H7 (cell line): ENCODE measurements at places on chromosomes 5 and 9. TPM values are rescaled to one million over a fixed set of nuclear protein-coding genes. Genes with fewer than 3 reads are reported as not detected.

- peak; percentile 98 for DNase-seq
Observed at GRCh38 chr5:177496727-177497291, 595 bp downstream of the PDLIM7 start.

DNA sequence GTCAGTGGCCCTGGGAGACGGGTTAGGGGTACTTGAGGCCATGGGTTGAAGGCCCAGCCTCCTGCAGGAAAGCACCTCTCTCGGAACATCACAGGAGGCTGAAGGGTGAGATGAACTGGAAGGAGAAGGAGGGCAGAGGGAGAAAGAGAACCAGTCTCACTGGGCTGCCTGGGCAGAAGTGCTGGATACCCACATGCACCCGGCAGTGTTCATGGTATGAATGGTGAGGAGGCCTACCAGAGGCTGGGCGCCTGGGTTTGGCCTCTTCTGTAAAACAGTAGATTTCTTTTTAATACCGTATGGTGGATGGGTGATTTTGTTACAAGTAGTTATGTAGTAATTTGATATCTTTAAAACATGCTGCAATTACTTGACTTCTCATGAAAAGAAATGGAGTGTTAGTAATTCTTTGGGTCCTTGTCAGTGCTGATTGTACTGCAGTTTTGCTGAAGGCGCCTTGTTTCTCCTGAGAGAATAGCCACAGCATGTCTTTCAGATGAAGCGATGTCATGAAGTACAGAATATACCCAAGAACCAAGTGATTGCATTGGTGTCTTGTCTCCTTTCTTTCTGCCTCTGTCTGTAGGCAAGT is 258.6 kb downstream of the FANCC start:
- no peak for DNase-seq

The KCNT1 gene
- 0.10 TPM in 1 of 2 replicates, not detected in the other for total RNA-seq

DNA sequence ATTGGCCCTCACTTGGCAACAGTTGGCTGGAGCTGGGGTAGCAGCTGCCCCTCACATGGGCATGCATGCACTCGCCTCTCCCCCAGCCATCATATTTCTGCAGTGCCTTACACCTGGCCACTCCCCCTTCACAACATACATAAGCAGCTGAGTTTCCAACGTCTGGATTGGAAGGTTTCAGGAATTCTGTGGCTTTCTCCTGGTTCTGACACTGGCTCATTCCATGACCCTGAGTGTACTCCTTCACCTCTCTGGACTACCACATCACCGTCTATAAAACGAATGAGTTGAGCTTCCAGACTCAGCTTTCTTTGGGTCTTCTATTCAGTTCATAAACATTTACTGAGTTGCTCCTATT is 84.3 kb downstream of the GALNT10 start:
- no peak for DNase-seq

GRCh38 chr9:121353241-121354061 is 16.6 kb downstream of the STOM start:
- no peak for DNase-seq

DNA sequence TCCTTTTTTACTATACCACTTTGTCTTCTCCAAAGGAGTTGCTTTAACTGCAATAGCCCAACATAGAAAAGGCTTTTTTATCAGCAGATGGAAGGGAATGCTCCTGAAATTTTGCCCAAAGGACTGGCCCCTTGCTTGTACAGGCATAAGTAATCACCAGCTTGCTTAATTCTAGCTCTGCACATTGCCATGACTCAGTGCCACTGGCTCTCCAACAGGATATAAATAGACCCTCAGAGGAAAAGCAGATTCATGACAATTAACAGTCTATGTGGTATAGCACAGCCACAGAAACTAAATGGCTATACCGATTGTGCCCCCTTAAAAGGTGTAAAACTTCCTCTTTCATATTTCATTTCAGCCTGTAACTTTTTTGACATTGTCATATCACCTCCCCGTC is 227.0 kb downstream of the ZNF608 start:
- no peak for DNase-seq

DNA sequence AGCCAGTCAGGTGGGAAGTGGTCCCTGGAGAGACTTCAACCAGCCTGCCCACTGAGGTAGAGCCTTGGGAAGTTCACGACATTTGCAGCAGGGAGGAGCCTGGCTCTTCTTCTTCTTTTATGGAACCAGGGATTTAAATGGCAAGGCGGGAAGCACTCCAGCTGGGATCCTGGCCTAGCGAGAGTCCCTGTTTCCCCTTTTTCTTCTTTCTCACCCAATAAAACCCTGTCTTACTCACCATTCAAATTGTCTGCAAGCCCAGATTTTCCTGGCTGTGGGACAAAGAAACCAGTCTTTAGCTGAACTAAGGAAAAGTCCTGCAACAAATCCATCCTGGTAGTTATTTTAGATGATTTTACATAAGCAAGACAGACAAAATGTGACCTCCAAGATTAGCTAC is 503.7 kb downstream of the CDH10 start:
- DNase-seq = no peak

The LCN1 gene
- not detected in 2 replicates for total RNA-seq

DNA sequence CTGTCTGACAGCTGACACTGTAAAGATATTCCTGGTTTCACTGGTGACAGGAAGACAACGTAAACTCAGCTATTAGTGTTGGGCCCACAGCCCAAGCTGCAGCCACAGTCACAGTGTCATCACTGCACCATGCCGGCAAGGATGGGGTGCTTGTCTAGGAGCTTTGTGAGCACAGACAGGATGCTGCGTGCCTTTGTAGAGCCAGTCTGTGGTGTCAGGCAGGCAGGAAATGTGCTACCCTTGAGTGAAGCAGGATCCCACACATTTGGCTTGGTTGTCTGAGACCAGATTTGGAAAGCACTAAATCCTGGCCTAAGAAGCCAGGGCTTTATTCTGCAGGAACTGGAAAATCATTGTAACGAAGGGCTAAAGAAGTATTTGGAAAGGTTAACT is 121.6 kb upstream of the ADAMTS16 start:
- no peak for DNase-seq

DNA sequence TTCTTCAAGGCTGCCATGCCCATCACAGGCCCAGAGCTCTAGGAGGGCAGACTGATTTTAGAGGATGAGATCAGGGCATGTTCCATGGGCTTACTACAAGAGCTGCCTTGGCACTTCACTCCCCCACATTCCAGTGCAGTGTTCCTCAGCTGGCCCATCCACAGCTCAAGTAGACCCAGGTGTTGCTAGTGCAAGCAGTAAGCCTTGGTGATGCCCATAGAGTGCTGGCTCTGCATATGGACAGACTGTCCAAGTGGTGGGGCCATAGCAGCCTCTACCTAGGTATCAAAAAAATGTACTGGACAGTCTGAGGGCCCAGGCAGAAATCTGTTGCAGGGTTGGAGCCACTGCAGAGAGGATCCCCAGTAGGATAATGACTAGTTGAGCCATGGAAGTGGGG is 366.6 kb downstream of the FGF10 start:
- no peak for DNase-seq

The PCDHB4 gene
- total RNA-seq = 0.35 and 0.41 TPM in 2 replicates

GRCh38 chr5:145947581-145947980 is 11.2 kb downstream of the SH3RF2 start:
- no peak for DNase-seq

The ORM2 gene
- total RNA-seq = 1.2 and 2.2 TPM in 2 replicates

GRCh38 chr9:34124099-34124498 is 2.4 kb downstream of the DCAF12 start:
- DNase-seq = no peak

The OCLN gene
- 33.3 and 39.9 TPM in 2 replicates for total RNA-seq

The ZNF483 gene
- 50.3 and 62.9 TPM in 2 replicates for total RNA-seq

- no peak for DNase-seq
Observed at GRCh38 chr9:130789747-130790672, 45.0 kb upstream of the ABL1 start.

The SH3PXD2B gene
- total RNA-seq = 36.7 and 47.7 TPM in 2 replicates

The PDE6A gene
- total RNA-seq = not detected in 2 replicates

GRCh38 chr5:146339715-146340259 is 1.1 kb downstream of the POU4F3 start:
- peak; percentile 57 for DNase-seq

The PCDHA7 gene
- total RNA-seq = 0.28 and 0.37 TPM in 2 replicates

DNA sequence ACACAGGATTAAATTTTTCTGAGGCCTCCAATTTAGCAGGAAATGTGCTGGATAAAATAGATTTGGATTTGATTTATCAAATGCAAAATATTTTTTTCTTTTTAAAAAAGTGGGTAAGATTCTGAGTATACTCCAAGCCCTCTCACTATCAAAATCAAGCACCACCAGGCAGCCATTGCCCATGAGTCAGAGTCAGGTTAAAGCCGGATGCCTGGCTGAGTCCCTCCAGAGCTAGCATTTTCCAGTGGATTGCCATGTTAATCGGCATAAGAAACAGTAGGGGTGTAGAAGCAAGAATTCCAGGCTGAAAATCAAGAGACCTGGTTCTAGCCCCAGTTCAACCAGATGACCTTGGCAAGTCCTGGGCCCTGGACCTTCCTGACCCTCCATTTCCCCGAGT is 85.3 kb downstream of the FAM114A2 start:
- no peak for DNase-seq

The DOK3 gene
- total RNA-seq = 0.76 and 3.2 TPM in 2 replicates

DNA sequence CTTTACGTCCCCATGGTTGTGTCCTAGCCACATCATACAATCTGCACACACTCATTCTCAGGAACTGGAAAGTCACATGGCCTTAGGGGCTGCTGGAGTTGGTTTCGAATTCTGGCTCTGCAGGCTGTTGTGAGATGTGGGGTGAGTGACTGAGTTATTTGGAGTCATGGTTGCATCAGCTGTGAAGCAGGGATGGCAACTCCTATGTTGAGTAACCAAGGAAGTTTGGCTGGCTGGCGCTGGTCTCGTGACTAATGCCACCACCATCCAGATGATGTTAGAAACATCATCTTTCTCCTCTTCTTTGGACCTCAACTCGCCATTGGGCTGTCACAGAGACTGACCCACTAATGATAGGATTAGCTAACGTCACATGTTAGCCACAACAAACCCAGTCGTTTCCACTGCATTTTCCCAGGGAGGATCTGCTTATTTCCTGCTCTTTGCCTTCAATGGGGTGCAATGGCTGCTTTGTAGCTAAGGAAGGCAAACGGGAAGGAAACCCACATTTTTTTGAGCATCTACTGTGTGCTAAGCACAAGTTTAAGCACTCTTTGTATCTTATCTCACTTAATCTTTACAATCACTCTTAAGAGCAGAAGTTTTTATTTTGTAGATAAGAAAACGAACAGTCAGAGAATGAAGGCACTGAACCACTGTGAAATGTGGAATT is 78.1 kb upstream of the UBTD2 start:
- no peak for DNase-seq

GRCh38 chr5:160303690-160304089 is 8.7 kb downstream of the CCNJL start:
- DNase-seq = no peak

The C1QTNF3 gene
- total RNA-seq = 0.26 and 0.59 TPM in 2 replicates

DNA sequence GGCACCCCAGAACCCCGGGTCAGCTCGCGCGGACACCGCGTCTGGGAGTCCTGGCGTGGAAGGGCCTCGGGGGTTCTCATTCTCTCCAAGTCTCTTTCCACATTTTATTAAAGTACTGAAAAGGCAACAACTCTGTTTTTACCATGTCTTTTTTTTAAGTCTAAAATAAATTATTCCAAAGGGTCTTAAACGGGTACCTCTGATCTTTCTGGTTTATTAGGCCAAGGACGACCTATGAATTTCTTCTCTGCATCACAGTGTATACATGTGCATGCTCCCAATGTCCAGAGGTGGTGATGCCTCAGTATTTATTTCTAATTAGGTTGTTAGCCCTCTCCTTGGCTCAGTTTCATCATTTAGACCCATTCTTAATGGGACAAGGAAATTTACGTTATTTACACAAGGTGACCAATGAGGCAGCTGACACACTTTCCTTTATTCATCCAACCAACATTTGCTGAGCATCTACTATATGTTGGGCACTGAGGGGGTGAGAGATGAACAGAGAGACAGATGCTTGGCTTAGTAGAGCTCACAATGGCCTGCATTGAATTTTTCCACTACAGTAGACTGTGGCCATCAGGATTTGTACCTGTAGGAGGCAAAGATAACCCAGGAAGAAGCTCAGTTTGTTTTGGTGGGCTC is 7.6 kb upstream of the OTP start:
- DNase-seq = no peak

The CTXN3 gene
- not detected in 2 replicates for total RNA-seq

- DNase-seq = no peak
Observed at GRCh38 chr9:108933231-108933717, 650 bp downstream of the ELP1 start.

- DNase-seq = no peak
Observed at GRCh38 chr5:58322453-58322852, 137.4 kb downstream of the PLK2 start.

DNA sequence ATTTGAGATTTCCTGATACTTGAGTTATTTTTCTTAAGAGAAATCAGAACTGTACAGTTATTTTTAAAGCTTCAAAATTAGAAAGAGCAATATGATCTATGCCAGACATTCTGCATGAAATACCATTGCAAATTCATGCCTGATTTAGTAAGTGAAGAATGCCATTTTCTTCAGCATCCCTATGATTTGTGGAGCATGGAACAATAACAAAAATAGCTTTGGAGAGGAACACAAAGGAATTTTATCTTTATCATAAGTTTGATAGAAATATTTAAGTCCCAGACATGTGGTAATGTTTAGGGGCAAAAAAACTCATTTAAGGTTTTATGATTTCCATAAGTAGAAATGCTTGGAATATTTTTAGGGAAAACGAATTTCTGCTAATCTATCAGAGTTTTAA is 1863.4 kb downstream of the EFNA5 start:
- no peak for DNase-seq

DNA sequence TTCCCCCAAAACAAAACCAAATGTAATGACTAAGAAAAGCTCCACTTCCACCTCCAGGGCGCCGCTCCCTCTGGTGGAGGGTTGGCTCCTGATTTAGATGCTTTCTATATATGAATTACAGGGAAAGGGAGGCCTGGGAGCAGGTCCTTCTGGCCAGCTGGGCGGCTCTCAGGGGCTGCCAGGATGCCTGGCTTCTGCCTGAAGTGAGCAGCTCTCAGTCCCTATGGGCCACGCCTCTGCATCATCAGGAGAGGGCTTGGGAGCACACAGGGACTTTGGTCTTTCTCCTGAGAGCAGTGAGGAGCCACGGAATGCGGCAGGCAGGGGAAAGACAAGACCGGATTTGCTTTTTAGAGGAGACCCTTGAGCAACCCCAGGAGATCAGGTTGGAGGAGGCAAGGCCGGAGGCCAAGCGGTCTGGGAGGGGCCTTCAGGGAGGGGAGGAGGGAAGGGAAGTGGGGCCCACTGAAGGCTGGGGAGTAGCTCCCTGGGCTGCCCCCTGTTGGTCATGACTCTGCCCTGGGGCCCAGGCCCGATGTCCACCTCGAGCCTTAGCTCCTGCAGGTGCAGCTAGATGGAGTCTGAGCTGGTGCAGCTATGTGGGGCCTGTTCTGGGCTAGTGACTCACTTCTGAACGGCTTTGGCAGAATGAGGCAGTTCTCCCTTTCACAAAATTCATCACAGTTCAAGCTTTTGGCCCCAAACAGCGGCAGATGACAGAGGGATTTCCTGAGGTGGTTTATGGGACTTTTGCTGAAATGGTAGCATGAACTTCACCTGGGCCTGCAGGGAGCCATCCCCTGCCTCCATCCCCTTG is 11.3 kb upstream of the GRHPR start:
- peak; percentile 85 for DNase-seq

- DNase-seq = peak; percentile 99
Observed at GRCh38 chr9:93183663-93184431, at the start of gene WNK2. WNK2 (plus strand) TSS chr9:93184139; CDS start chr9:93184930, 791 bp downstream.
